ENCODE measurements at places on chromosomes 1 and 21.

DNA sequence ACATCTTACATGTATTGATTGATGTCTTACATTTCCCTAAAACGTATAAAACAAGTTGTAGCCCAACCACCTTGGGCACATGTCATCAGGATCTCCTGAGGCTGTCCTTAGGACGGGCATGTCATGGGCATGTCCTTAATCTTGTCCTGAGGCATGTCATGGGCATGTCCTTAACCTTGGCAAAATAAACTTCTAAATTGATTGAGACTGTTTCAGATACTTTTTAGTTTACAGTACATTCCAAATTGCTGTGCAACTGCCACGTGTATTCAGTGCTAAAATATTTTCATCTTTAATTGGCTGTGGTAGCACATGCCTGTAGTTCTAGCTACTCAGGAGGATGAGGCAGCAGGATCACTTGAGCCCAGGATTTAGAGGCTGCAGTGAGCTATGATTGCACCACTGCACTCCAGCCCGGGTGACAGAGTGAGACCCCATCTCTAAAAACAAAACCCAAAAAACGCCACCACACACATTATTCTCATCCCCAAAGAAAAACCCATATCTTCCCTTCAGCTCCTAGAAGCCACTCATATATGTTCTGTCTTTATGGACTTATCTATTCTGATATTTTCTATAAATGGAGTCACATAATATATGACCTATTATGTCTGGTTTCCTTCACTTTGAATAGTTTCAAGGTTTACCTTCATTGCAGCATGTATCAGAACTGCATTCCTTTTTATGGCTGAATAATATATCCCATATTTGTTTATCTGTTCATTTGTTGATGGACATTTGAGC, 96.0 kb upstream of the BTG3 start:
- no peak for DNase-seq

GRCh38 chr1:202547215-202547614, 163.0 kb downstream of the SYT2 start:
- DNase-seq, result no peak

GRCh38 chr1:154404511-154404931, 622 bp upstream of the IL6R start:
- no peak for DNase-seq

DNA sequence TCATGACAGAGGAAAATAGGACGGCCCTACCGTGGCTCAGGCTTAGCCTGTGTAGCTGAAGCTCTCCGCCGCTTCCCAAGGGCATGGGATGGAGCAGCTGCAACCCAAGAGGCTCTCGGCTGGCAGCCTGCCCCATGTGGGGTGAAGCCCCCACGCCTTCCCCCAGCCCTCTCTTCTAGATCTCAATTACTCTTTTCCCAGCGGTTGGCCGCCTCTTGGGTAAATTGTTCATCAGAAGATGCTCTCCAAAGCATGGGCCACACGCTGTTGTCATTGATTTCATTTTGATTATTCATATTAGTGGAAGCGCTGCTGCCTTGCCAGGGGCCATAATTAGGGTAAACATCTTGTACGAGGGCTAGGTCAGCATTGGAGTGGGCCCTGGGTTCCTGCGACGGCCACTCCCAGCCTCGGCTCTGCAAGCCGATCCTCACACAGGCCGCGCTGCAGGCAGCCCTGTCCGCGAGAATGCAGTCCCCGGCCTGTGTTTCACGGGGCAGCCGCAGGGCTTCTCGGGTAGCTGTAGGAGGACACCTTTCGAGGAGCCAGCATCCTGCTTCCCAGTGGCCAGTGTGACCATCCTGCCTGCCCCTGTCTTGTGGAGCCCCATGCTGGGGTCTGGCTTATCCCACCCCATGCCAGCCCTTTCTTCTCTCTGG, 114.4 kb upstream of the VAMP3 start:
- no peak for DNase-seq

- no peak for DNase-seq
Observed at GRCh38 chr1:3133686-3134085, 64.7 kb downstream of the PRDM16 start.

DNA sequence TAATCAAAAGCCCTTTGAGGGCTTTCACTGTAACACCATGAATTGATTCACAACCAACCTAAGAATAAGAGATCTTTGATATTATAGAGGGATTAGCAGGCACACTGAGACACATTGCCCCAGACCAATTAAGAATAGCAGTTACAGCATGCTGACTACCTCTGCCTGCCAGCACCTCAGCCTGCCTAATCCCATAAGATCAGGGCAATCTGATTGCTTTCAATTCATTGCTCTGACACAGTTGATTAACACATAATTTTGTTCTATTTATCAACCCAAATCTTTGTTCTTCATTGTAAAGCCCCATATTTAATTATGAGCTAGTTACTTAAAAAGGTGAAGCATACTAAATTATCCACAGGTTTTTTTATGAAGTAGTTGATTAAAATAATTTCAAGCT, 548.8 kb upstream of the ZP4 start:
- no peak for DNase-seq
